ENCODE measurements at places on chromosomes 13 and 19. TPM values are rescaled to one million over a fixed set of nuclear protein-coding genes. Genes with fewer than 3 reads are reported as not detected.

The MZF1 gene
- 9.3 TPM for total RNA-seq

The ZNF708 gene
- total RNA-seq: 2.3 TPM

The KIR2DL4 gene
- not detected for total RNA-seq

The PDE4A gene
- 0.71 TPM for total RNA-seq

The KANK3 gene
- total RNA-seq: 4.6 TPM

The SAFB gene
- 41.0 TPM for total RNA-seq

The FUT3 gene
- 15.4 TPM for total RNA-seq

The FGF22 gene
- not detected for total RNA-seq

The NLRP5 gene
- not detected for total RNA-seq

The ZNF285 gene
- total RNA-seq: 2.0 TPM

The UNC13A gene
- 0.14 TPM for total RNA-seq

The NEK5 gene
- total RNA-seq: 0.14 TPM

The FGF21 gene
- not detected for total RNA-seq

The TMEM86B gene
- 2.4 TPM for total RNA-seq

The ZNF560 gene
- total RNA-seq: not detected

The PSG3 gene
- total RNA-seq: not detected

The ZNF99 gene
- not detected for total RNA-seq

The ARRDC5 gene
- total RNA-seq: not detected

The C5AR1 gene
- total RNA-seq: 0.65 TPM

The VSIG10L gene
- total RNA-seq: 6.3 TPM

The KIR2DL3 gene
- total RNA-seq: not detected

The HCST gene
- not detected for total RNA-seq

The CEACAM5 gene
- total RNA-seq: 24.6 TPM

The KLK3 gene
- total RNA-seq: not detected

The FEM1A gene
- total RNA-seq: 15.8 TPM

The CRLF1 gene
- total RNA-seq: 2.4 TPM

The TMEM272 gene
- not detected for total RNA-seq

The MEF2B gene
- 0.93 TPM for total RNA-seq

The KLK4 gene
- total RNA-seq: not detected

The ZNF256 gene
- total RNA-seq: 3.7 TPM

The STX10 gene
- 87.0 TPM for total RNA-seq

The HSH2D gene
- total RNA-seq: not detected

The ELF1 gene
- 36.8 TPM for total RNA-seq

The FPR3 gene
- not detected for total RNA-seq

The KLC3 gene
- 51.0 TPM for total RNA-seq

The NXNL1 gene
- total RNA-seq: not detected

The GIPR gene
- total RNA-seq: 3.7 TPM

The APC2 gene
- 0.07 TPM for total RNA-seq

The PCSK4 gene
- 0.28 TPM for total RNA-seq

The TEAD2 gene
- 29.8 TPM for total RNA-seq

The GAPDHS gene
- not detected for total RNA-seq

The REEP6 gene
- 8.3 TPM for total RNA-seq

The KLK15 gene
- total RNA-seq: not detected

The CD37 gene
- not detected for total RNA-seq

The PLK5 gene
- not detected for total RNA-seq

The ICAM4 gene
- 8.1 TPM for total RNA-seq

The SMIM17 gene
- total RNA-seq: not detected
